Stimulated activated CD4-positive, alpha-beta T cell treated with anti-CD3 and anti-CD28 coated beads, Interleukin-4, amount 100 ng/mL, for 1 hour (primary cell): ENCODE measurements at places on chromosomes 2 and 18.

GRCh38 chr18:74929110-74929509 is 279.8 kb downstream of the PTGR3 start:
- no peak for DNase-seq

DNA sequence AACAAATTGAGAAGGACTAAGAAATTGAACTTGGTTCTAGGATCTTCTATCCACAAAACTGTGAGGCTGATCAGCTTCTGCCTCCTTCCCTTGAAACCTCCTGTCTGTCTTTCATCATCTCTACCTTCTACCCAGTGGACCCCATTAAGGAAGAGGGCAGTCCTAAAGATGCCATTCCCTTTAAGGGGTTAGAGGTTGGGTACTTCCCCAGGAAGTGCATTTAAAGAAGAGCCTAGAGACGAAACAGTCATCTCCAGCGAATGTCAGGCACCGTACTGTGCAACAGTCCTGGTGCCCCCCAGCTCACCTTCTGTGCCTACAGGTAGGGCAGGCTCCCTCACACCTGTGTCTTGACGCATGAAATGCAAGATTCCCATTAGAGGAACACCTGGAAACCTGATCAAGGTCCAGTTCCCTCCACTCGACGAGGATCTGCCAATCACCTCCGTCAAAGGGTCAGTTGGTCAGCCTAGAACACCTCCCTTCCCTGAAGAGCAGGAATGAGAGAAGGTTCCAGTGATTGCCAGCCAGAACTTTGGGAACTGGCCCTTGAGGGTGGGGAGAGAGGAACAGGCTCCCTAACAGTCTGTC is 20.9 kb downstream of the LOXHD1 start:
- DNase-seq = no peak

- DNase-seq = no peak
Observed at GRCh38 chr18:62289047-62289446, 36.1 kb upstream of the TNFRSF11A start.

DNA sequence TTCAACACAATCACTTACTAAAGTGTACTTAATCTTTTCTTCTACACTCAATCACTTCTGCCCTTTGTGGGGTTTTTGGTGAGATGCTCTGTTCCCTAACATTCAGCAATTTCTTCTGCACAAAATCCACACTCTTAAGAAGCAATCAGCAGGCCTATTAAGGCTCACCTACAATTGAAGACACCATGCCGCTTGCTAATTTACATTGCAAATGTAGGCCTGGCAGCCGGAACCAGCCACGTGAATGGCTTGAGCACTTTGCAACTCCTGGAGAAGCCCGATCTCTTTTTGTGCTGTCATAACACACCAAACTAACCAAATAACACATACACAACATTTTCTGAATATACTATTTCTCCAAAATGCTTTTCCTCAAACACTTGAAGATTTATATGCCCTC is 66.3 kb downstream of the NYAP2 start:
- DNase-seq = no peak

GRCh38 chr2:203777030-203777429 is 70.6 kb downstream of the CD28 start:
- DNase-seq = no peak

DNA sequence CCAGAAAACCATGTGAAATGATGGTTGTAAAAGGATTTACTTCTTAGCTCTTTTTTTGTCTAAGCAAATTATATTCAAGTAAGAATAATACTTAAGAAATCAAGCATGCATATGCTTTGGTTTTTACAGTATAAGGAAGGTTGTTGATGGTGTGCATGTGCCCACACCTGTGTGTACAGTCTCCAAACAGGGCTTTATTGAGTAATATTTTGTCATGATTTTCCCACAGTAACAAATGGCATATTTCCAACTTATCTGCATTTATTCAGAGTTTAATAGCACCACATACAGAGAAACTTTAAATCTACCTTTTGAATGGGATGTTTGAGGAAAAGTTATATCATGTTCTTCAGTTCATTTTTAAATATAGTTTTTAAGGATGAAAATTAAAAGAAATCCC is 76.5 kb upstream of the DSG1 start:
- DNase-seq = no peak

- DNase-seq = no peak
Observed at GRCh38 chr2:169034256-169034655, 3.1 kb upstream of the ABCB11 start.

GRCh38 chr2:134669731-134670669 is 48.8 kb downstream of the TMEM163 start:
- peak; percentile 7 for DNase-seq

- no peak for DNase-seq
Observed at GRCh38 chr2:86562485-86562921, 740 bp downstream of the CHMP3 start.
